ENCODE measurements at places on chromosomes 4 and X.
A peak's percentile ranks its signal among the peaks of the same experiment; 100 is the strongest.

DNA sequence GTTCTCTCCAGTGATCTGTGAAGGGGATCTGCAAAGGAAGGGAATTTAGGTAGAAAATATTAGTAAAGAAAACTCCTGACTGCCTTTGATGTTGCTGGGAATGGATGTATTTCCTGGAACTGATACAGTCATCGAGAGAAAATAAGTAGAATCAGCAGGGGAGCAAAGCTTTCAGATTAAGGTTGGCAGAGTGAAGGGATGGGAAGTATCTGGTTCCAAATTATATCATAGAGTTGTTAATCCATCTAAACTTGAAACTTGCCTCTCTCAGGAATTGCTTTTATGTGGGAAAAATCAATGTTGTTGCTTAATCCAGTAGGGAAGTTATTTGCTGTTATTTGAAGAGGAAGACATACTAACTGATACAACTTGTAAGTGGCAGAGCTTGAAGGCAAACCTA is 19.3 kb downstream of the EPHA5 start:
- DNase-seq, result no peak

GRCh38 chr4:156593464-156593863 is 378.1 kb downstream of the PDGFC start:
- no peak for DNase-seq

GRCh38 chr4:183350317-183351071 is 28.3 kb upstream of the CLDN24 start:
- DNase-seq, result no peak

DNA sequence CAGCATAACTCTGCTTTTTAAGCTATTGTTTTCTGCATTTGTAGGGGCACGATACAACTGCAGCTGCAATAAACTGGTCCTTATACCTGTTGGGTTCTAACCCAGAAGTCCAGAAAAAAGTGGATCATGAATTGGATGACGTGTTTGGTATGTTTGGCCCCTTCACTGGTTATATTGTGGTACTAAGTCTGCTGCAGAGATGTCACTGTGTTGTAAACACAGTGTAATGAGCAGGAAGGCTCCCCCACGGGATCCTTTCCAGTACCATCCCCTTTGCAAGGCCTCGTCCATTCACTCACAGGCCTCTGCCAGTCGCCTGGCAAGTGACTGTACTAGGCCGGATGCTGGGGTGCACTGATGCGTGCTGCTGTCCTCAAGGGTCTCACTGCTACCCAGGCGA is 13.8 kb downstream of the CYP4V2 start:
- no peak for DNase-seq

DNA sequence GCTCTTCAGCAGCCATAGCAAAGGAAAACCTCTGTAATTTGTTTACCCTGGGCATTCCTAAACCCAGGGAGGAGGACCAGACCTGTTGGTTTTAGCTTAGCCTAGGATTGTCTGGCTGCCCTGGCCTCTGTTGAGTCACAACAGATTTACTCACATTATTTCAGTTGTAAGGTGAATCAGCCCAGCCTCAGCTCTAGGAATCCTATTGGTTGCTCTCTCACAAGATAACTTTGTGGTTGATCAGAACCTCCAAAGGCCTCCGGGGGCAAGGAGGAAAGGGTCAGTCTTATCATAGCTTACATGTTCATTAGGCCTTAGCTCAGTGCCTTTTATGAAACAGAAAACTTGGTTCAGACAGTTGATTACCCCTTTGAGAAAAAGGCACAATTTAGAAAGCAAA is 41.0 kb downstream of the PDK3 start:
- no peak for DNase-seq

DNA sequence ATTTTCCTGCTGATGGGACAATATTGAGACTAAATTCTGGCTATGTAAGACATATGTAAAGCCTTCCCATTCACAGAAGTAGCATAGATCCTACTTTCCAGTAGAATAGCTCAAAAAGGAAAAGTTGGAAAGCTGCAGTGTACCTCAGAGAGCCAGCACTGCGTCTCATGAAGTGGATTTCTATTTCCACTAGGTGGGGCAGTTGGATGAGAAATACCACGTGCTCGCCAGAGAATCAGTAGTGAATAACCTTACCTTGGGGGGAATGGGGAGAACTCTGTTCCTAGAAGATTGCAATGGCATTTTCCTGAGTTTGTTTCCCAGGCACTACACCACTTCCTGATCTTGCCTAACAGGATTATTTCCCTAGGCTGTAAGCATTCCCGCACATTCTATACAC is 907.1 kb downstream of the FSTL5 start:
- DNase-seq, result no peak

DNA sequence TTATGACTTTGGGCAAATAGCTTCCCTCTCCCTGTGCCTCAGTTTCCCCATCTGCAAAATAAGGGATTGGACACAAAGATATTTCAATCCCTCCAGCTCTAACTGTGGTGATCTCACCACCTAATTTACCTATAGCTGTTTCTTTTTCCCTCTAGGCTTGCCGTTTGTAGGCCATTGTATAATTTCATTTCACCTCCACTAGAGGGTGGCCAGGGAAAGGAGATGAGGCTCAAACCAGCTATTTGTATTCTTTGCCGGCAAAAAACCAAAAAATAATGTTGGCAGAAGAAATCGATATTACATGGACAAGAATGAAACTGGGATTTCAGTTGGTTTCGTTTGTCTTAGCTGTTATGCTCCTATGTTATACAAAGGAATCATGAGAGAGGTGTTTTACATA is 36.1 kb upstream of the DOCK11 start:
- peak; percentile 23 for DNase-seq

GRCh38 chr4:100356172-100356571 is 161.7 kb downstream of the EMCN start:
- no peak for DNase-seq

- no peak for DNase-seq
Observed at GRCh38 chr4:60081839-60082238, 1118.3 kb upstream of the ADGRL3 start.

- DNase-seq, result no peak
Observed at GRCh38 chr4:143234153-143234552, 49.4 kb downstream of the USP38 start.

GRCh38 chr4:66555301-66555700 is 885.0 kb upstream of the EPHA5 start:
- DNase-seq, result no peak

- DNase-seq, result no peak
Observed at GRCh38 chr4:73817341-73817740, 19.1 kb upstream of the CXCL6 start.

DNA sequence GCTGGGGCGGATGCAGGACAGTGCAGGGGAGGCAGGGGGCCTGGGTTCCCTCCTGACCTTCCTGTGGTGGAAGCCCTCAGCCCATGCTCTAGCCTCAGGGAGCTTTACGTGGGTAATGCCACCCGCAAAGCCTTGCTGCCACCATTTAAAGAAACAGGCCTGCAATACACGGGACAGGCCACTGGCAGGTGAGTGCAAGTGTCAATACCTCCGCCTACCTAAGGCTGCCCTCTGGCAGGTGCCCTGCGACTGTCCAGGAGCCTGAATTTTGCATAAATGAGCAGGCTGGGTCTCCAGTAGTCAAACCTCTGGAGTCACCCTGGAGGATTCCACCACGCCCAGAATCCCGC is 5.9 kb downstream of the CRMP1 start:
- no peak for DNase-seq

DNA sequence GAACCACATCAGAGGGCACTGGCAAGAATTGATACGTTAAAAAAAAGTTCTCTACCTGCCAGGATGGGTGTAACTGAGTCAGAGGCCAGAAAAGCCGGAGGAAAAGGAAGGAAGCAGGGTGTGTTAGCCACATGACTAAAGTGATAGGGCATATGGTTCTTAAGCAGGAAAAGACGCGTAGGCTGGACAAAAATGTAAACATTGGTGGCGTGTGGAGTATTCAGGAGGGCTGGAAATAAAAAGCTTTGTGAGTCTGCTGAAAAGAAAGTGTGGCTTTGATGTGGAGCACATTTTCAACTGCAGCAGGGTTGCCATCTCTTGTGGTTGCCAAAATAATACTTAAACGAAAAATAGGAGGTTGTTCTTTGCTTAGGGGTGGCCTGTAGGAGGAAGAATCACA is 186.5 kb upstream of the RPL34 start:
- DNase-seq, result no peak

GRCh38 chr4:25095837-25096236 is 64.4 kb downstream of the SEPSECS start:
- no peak for DNase-seq

DNA sequence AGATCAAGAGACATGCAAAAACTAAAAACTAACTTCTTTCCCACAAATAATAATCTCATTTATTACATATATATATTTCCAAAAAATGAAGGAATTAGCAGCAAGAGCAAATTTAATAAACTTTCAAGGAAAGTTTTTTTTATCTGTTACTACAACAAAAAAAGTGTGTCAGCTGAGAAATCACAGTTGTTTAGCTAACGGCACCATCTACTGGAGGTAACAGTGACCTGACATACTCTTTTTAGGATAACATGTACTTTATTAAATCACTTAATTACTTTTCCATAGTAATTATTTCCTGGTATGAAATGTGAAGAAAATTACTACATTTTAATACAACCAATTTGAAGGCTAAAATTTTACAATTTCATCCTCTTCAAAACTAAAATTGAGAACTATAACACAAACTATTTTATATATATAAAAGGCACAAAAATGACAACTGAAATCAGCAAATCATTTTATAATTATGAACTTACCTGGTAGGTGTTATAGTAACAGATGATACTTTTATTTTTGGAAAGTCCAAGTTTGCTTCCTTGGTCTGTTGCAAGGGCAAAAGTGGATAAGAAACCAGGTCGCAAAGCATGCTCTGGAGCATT is 9.1 kb downstream of the LAMTOR3 start:
- DNase-seq, result peak; percentile 6

DNA sequence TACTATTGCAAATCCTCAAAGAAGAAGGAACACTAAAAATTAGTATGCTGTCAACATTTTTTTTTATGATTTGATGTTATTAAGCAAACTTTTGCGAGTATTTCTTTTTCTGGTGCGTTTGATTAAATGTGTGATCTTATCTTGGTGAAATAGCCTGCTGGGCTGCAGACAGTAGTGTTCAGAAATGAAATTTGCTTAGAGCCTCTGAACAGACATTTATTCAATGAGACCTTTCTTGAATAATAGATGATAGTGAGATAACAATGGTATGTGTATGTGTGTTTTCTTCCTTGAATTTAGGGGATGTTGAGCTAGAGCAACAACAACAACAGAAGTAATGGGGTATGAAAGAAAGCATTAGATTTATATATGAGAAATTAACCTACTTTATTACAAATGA is 12.7 kb downstream of the ADGRL3 start:
- DNase-seq, result no peak

- no peak for DNase-seq
Observed at GRCh38 chrX:123581586-123581985, 151.3 kb downstream of the THOC2 start.

GRCh38 chr4:163167333-163167626 is 590 bp upstream of the NAF1 start:
- DNase-seq, result peak; percentile 4

- no peak for DNase-seq
Observed at GRCh38 chr4:44319129-44319528, 129.5 kb downstream of the KCTD8 start.

GRCh38 chr4:10687526-10687925 is 3.0 kb upstream of the CLNK start:
- no peak for DNase-seq

DNA sequence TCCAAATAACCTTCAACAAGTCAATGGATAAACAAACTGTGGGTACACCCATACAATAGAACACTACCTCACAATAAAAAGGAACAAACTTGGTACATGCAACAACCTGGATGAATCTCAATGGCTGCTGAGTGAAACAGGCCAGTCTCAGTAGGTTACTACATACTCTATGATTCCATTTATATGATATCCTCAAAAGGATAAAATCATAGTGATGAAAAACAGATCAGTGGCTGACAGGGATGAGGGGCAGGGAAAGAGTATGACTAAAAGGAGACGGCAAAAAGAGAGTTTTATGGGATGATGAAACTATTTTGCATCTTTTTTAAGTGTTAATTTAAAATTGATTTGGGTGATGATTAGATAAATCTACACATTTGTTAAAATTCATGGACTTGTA is 15.9 kb downstream of the KLHL8 start:
- DNase-seq, result no peak

DNA sequence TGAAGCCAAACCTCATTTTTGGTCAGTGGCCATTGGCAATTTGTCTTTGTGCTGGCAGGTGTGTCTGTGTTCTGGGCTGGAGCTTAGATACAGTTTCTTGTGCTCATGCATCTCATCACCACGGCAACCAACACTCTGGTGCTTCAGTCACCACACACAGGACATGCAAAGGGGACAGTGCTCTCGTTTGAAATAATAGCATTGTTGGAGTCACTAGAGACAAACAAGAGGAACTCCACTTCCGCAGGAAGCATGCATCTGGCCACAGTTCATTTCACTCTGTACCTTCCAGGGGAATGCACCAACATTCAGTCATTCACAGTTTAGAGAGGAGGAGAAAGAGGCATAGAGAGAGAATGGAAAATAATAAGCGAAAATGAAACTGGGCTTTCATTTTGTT is 267.4 kb downstream of the ANK2 start:
- DNase-seq, result no peak

- no peak for DNase-seq
Observed at GRCh38 chr4:176031922-176032321, 33.7 kb upstream of the WDR17 start.

GRCh38 chr4:149234798-149235197 is 580.8 kb downstream of the IQCM start:
- DNase-seq, result no peak

- peak; percentile 9 for DNase-seq
Observed at GRCh38 chr4:78057600-78058550, 752 bp downstream of the FRAS1 start.

DNA sequence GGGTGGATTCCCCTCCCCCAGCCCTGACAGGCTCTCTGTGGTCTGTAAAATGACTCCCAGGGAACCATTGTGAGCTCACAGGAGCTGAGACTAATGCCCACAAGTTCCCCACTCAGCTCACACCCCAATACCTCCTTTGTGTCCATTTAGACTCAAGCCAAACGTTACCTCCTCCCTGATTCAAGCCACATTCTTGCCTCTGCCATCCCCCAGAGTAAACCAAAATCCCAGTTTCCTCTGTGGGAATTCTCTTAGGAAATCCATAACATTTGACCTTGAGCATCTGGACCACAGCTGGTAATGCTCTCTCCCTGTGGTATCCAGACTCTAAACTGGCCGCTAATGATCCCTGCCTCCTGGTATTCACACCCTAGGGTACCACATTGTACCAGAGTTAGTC is 26.3 kb upstream of the KDM5C start:
- DNase-seq, result no peak

DNA sequence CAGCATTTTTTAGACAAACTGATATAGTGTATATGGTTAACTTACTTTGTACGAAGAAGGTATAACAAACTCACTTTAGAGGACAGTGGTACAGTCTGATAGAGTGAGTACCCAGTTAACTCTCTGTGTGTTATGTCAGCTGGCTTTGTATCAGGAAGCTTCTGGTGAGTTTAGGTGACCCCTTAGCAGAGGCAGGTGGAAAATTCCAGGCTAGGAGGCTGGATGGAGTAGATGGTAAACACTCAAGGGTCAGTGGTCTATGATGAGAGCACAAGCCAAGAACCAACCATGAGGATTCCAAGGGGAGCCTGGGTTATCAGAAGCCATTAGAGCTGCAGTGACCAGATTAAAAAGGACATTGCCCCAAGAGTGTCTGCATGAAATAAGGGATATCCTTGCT is 227.3 kb upstream of the CENPE start:
- DNase-seq, result no peak
